Amygdala (tissue), 56 donors: ENCODE measurements at places on chromosomes 2 and 18.

DNA sequence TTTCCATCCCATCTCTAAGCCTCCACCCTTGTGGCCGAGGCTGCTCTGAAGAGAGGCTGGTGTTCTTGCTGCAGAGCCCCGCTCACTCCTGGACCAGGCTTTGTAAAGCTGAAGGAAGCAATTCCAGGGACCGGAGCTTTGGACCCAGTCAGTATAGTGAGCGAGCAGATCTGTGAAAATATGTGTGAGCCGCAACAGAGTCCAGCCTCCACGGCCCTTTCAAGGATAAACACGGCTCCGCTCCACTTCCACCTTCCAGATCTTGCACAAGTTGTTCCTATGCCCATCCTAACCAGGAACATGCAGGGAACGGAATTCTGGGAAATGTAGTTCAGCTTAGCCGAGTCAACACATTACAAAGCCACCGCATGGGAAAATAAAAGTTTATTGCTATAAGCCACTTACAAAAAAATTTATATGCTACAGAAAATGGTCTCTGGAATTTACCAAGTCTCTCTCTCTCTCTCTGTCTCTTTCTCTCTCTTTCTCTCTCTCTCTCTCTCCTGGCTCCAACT is 151.7 kb upstream of the ZNF521 start:
- DNase-seq = peak; percentile 13

GRCh38 chr2:15733867-15734673 is 142.4 kb downstream of the DDX1 start:
- no peak for DNase-seq

- DNase-seq = no peak
These were observed 25.4 kb upstream of the SOX11 start for GRCh38 chr2:5666798-5667197.

DNA sequence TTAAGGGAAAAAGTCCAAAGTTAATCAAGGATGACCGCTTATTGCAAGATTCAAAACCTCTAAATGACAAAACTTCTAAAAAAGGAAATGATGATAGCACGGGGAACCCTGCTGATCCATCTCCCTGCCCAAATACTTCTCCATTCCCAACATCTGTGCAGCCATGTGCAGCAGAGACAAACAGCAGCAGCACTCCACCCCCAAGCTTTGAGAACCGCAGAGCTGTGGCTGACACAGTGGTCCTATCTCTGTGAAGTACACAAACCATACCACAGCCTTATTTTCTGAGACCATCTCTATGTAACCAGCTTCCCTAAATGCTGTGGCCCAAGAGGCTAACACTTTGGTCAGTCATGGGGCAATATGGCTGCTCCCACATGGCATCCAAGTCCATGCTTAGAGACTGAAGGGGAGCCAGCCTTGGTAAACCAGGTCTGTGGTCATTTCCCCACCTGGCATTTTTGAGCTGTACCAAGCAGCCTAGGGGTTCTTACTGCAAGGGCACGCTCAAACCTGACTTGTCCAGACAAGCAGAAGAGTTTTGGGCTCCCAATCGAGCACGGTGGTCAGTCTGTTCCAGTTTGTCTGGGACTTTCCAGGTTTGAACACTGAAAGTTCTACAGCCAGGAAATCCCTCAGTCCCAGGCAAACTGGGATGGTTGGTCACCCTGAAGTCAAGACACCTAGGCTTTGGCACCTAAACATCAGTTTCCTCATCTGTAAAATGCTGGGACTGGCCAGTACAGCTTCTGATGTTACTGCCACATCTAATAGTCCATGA is 17.1 kb upstream of the NFE2L2 start:
- DNase-seq = no peak

- no peak for DNase-seq
These were observed 80.4 kb downstream of the TGFA start for GRCh38 chr2:70473101-70473722.
